ENCODE measurements at places on chromosomes 6 and 20. TPM values are rescaled to one million over a fixed set of nuclear protein-coding genes. Genes with fewer than 3 reads are reported as not detected.

The RRAGD gene
- total RNA-seq = 2.4 TPM

The DPM1 gene
- total RNA-seq = 40.4 TPM

The GPRC6A gene
- 0.35 TPM for total RNA-seq

The OGFRL1 gene
- total RNA-seq = 35.6 TPM

The ECT2L gene
- 1.5 TPM for total RNA-seq

The OR2B6 gene
- not detected for total RNA-seq

The LY6G6D gene
- total RNA-seq = not detected

The KHDC1 gene
- 1.0 TPM for total RNA-seq

The CABLES2 gene
- total RNA-seq = 10.6 TPM

The ELOVL4 gene
- total RNA-seq = 4.1 TPM

The PLCB1 gene
- 13.5 TPM for total RNA-seq

The SLC24A3 gene
- 38.9 TPM for total RNA-seq

The CRYBG1 gene
- total RNA-seq = 65.3 TPM

The UCKL1 gene
- total RNA-seq = 64.6 TPM

The MYBL2 gene
- total RNA-seq = not detected

The LPIN3 gene
- total RNA-seq = 9.4 TPM

The HSPA1A gene
- total RNA-seq = 261 TPM

The TDRD6 gene
- total RNA-seq = under 0.01 TPM

The SYNGAP1 gene
- 11.5 TPM for total RNA-seq

The TXLNB gene
- 0.26 TPM for total RNA-seq

The CFAP61 gene
- not detected for total RNA-seq

The KATNA1 gene
- total RNA-seq = 21.5 TPM

The TRIM40 gene
- total RNA-seq = not detected

The TREM2 gene
- not detected for total RNA-seq

The NEURL2 gene
- total RNA-seq = 1.3 TPM

The SOBP gene
- 21.2 TPM for total RNA-seq

The APCDD1L gene
- total RNA-seq = 0.59 TPM

The SLC22A7 gene
- total RNA-seq = not detected

Data from uterus (tissue), 4 donors.